CD4-positive, alpha-beta T cell treated with Interleukin-21 for 1 hour (primary cell): ENCODE measurements at places on chromosomes 2 and 18.

DNA sequence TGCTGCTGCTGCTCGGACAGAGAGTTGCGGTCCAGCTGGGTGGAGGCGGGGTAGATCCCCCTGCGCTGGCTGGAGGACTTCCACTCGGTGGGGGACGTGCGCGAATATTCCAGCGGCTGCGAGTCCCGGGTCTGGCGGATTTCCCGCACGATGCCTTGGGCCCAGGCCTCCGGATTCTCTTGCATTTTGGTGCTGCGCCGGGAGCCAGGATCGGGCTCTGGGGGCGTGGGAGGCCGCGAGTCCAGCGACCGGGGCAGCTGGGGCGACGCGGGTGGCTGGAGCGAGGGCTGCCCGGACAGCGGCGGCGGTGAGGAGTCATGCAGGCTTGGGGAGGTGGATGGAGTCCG lies 4.8 kb downstream of the NT5C1B start:
- no peak for DNase-seq

GRCh38 chr2:96344011-96344410 lies 8.4 kb downstream of the NCAPH start:
- DNase-seq = peak; percentile 74

DNA sequence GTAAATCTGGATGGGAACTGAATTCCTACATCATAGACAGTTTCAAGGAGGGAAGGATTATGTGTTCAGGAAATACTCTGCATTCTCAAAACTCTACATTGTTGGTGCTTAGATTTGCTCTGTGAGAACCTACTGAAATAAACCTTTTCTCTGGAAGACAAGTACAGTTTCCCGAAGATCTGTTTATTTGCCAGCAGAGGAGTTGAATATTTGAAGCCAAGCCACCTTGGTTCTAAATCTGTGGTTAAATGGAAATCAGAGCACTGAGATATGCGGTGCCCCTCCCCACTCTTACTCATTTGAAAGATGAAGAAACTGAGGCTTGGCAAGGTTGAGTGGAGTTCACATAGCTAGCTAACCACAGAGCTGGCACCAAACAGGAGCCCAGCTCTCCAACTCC lies 146.3 kb upstream of the CTAGE1 start:
- DNase-seq = no peak

- no peak for DNase-seq
Observed at GRCh38 chr2:15984368-15985255, 44.3 kb downstream of the MYCN start.

DNA sequence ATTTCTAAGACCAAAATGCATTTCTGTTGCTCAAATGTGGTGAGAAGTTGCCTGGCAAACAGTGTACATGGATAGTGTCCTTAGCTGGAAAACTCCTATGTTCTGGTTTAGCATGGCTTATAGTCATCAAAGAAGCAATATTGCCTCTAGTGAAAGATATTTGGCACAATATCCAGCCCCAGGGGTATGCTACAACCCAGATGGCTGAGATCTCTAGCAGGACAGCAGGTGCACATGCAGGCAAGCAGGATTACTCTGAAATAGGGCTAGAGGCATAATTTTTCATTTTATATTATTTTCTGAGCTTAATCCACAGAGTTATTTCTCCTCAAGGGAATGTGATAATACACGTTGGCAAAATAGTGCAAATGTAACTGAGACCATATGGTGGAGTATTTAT lies 34.0 kb downstream of the CCDC195 start:
- no peak for DNase-seq

DNA sequence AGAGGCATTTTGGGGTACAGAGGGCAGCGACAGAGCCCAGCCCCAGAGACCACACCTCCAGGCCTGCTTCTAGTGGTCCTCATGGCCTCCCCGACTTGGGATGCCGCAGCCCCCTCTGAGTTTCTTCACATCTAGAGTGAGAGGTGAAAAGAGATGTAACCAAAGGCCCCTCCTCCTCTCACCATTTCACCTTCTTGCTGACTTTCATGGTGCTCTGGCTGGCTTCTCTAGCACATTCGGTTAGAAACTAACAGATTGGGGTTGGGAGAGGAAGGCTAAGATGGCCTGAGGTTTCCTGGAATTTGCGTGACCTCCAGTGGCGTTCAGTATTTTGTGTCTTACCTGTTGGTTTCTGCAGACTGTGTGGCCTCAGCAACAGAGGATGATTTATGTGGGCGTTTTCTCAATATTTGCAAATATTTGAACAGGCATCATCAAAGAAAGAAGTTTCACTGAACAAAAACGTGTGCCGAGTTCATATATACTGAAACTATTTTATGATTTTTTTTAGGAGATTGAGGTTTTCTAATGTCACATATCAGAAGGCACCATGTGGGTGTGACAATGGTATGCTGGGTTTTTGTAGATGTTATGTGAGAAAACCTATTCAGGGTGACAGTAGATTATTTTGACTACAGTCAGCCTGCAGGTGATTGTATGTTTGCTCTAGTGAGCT lies 69.9 kb upstream of the BCL2L11 start:
- DNase-seq = no peak

DNA sequence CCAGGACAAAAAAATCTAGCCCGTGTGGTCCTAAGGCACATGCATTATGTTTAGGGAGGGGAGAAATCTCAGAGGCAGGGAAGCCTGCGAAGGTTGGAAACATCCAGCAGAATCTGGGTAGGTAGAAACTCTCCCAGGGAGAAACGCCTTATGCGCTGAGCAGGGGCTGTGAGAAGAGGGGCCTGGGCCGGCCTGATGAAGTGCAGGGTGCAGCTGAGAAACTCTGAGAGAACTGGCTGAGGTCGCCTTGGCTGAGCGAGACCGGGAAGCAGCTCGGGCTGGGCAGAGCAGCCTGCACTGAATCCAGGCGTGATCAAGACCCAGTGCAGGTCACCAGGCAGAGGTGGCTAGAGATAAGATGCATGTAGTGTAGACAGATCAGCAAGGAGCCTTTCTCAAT lies 15.1 kb downstream of the CHMP1B start:
- DNase-seq = no peak

DNA sequence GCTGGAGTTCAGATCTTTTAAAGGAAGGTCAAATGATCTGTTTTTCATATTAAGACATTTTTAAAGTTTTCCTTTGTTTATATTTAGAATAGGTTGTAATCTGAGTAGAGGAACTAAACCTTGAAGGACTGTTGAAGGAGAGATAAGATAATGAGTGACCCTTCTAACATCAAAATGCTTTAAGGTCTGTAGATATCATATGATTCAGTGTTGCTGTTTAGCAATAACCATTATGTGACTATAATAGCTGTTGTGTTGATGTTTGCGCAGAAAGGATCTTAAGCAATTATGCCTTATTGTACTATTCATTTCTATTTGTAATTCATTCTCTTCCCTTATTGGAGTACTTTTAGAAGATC lies 60.0 kb downstream of the SLC16A14 start:
- no peak for DNase-seq

DNA sequence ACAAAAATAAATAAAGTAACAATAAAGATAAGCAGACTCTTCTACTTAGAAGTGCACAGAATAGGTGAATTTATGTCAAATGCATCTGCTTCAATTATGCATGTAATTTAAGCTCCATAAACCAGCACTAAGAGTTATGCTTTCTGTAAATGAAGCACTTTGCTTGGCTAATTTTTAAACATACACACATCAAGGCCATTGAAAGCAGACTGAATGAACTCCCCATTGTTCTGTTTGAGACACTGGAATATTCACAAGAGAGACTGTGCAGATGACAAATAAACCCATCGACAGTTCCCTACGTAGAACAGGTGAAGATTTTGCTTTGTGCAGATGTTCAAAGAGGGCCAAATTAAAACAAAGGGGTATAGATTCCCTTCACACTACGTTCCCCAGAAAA lies 133.4 kb downstream of the PID1 start:
- no peak for DNase-seq

- DNase-seq = no peak
Observed at GRCh38 chr2:112588611-112589045, 4.2 kb downstream of the CHCHD5 start.

- no peak for DNase-seq
Observed at GRCh38 chr18:65257149-65257548, 493.7 kb upstream of the CDH7 start.

DNA sequence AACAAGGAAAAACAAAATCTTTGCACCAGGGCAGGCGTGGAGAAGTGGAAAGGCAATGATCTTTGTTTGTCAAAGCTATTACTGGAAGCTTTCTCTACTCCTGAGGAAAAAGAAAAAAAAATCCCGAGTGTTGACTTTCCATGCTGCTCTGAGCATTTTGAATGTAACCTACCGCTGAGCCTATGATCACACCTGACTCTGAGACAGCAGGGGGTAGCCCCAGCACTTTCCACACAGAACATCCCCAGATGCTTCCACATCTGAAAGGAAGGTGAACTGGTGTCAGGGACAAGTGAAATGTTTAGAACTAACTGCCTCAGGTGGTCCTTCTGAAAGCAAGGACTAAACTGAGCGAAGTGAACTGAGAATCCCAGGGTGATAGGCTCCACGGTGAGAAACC lies 1315.1 kb upstream of the DDX18 start:
- no peak for DNase-seq

DNA sequence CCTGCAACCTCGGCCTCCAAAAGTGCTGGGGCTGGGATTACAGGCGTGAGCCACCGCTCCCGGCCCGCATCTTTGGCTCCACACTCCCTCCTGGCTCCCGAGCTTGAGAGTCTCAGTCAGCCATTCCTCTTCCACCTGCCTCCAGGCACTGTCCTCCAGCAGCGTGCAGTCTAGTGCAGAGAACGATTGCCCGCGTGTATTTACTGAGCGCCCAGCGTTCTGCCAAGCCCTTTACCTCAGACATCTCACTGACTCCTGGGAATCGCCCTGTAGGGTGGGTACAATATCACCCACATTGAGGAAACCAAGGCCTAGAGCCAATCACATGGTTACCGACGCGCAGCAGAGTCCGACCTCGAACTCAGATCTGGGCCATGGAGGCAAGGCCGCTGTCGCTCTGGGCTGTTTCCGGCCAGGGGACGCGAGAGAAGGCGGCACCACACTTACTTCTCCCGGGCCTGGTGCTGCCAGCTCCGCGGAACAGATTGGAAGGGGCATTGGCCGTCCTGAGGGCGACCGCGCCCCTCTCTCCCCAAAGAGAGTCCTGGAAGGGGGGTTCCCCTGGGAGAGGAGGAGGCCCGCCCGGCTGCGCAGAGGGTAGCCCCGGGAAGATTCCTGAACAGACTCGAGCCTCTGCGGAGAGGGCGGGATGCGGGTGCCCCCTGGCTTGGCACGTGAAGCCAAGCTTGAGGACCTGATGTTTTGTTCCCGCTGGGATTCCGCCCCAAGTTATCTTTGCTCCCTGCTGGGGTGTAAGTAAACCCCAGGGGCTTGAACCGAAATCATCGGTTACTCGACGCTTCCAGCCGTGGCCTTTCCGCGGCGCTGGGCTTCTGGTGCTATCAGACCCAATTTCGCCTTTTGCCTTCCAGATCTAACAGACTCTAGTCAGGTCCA lies 5.2 kb upstream of the DLX2 start:
- DNase-seq = no peak

DNA sequence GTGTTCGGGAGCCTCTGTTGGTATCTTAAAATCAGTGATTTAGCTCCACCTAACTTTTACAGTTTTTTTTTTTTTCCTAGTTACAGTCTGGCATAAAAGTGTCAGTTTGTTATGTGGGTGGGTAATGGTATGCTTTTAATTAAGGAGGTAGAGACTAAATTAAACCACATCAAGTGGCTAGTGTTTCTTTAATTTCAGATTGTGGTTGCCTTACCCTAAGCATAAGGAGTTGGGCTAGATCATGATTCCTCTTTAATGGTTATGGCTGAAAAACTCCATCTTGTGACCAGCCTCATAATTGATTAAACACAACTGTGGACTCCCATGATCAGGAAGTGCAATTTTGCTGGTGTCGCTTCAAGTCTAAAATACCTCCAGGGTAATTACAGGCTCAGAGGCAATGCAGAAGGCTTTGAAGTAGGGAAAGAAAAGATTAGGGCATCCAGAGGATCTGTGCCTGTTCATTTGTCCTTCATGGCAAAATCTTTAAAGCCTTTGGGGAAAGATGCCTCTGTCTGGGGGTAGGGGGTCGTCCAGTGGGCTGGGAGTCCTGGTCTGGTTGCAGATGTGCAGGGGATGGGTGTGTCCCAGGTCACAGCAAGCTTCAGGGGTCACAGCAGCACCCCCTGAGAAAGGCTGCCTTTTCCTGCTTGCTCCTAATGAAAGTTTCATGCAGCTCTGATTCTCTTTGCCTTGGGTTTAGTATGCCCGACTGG lies 579.2 kb downstream of the BCL11A start:
- DNase-seq = no peak

GRCh38 chr18:459814-460593 lies 40.5 kb downstream of the COLEC12 start:
- DNase-seq = no peak

- DNase-seq = no peak
Observed at GRCh38 chr18:69789794-69790193, 157.9 kb downstream of the CD226 start.

- no peak for DNase-seq
Observed at GRCh38 chr2:143696651-143697050, 567.4 kb downstream of the ARHGAP15 start.

DNA sequence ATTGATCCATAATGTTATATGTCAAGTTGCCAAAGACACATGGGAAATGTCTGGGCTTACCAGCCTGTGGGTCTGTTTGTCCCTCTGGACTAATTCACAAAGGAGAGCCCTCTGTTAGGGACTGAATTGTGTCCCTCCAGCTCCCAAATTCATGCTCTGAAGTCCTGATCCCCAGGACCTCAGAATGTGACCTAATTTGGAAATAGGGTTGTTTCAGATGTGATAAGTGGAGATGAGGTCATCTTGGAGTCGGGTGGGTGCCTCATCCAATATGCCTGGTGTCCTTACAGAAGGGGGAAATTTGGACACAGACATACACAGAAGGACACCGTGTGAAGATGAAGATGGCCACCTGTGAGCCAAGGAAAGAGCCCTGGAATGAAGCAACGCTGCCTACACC lies 41.4 kb upstream of the ROCK2 start:
- DNase-seq = no peak
